SJCRH30 (cell line): ENCODE measurements at places on chromosomes 7 and 10.

- no peak for DNase-seq
These were observed 28.1 kb downstream of the STAMBPL1 start for GRCh38 chr10:88908194-88908593.

GRCh38 chr7:131948434-131949053, 392.1 kb upstream of the PODXL start:
- peak; percentile 49 for DNase-seq

- DNase-seq = no peak
These were observed 11.2 kb upstream of the JAZF1 start for GRCh38 chr7:28191751-28192150.

- no peak for DNase-seq
These were observed 2.3 kb upstream of the SMIM30 start for GRCh38 chr7:113120647-113121046.

- no peak for DNase-seq
These were observed 12.6 kb downstream of the PDAP1 start for GRCh38 chr7:99395616-99396327.

GRCh38 chr7:37853468-37853867, 5.1 kb downstream of the NME8 start:
- DNase-seq = peak; percentile 36

GRCh38 chr7:55132550-55132889, 113.7 kb downstream of the EGFR start:
- no peak for DNase-seq

GRCh38 chr7:155918720-155919390, 106.6 kb upstream of the SHH start:
- peak; percentile 15 for DNase-seq

DNA sequence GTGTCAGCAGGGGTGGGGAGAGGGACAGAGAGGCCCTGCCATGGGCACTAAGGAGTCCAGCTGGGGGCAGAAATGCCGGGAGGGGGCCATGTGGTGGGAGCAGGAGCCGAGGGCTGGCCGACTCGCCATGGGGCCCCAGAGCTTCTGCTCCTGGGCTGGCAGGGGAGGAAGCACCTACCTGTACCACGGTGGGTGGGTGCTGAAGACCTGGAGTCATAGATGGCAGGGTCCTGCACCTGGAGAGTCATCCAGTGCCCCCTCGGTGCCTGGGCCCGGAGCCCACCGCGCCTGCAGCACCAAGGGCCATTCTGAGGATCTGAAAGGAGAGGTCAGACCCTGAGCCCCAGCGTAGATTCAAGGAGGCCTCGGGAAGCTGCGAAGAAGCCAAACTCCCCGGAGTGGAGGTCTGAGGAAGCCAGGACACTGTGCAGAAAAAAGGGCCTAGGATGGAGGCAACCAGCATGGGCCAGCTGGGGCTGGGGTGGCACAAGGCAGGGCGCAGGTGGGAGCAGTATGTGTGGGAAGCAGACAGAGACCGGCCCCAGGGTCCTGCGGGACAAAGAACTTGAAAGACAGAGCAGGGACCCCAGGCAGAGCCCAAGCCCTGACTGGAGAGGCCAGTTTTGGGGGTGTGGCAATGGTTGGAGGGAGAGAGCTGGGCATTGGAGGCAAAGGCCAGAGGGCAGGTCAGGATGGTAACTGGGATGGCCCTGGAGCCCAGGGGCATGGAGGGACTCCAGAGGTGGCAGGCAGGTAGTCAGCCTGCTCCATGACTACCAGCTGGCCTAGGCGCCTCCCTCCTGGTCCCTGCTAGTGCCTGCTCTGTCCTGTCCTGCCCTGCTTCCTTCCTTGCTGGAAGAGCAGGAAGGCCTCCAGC, 26.7 kb upstream of the SMARCD3 start:
- DNase-seq = no peak

DNA sequence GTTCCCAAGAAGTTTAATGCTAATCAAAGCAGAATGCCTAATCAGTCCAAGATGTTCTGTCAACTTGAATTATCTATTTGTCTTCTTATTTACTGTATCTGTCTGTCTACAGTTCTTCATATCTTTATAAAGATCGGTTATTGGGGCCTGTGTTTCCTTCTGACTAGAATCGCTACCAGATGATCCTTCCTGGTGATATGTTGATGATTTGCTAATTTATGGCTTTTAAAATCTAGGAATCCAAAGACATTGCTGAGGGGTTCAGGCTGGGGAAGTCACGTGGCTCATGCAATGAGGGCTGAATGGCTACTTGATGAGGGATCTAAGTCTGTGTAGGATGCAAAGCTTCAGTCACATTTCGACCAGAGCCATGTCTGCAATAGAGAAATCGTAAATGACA, 536.3 kb downstream of the KCNMA1 start:
- no peak for DNase-seq

DNA sequence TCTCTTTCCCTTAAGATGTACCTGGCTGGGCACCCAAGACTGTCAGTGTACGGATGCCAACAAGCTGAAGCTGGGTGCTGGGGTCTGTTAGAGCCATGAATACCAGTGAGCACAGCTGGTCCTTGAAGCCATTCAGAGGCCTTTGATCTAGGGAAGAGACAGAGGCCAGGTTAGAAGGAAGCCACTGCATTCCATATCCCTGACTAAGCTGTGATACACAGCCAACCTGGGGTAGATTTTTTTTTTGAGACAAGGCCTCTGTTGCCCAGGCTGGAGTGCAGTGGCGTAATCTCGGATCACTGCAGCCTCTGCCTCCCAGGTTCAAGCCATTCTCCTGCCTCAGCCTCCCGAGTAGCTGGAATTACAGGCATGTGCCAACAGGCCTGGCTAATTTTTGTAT, 20.8 kb downstream of the ZDHHC16 start:
- no peak for DNase-seq

GRCh38 chr10:103781329-103782061, 73.9 kb downstream of the SH3PXD2A start:
- peak; percentile 33 for DNase-seq

GRCh38 chr7:121126801-121127534, 138.5 kb downstream of the CPED1 start:
- peak; percentile 45 for DNase-seq

DNA sequence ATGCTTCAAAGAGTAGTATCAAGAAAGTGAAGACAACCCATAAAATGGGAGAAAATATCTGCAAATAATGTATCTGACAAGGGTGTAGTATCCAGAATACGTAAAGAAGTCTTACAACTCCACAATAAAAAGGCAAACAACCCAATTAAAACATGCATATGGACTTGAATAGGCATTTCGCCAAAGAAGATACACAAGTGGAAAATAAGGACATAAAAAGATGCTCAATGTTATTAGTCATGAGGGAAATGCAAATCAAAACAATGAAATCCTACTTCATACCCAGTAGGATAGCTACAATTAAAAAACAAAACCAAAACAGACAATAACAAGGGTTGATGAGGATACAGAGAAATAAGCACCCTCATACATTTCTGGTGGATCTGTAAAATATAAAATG, 79.2 kb downstream of the NUDCD3 start:
- DNase-seq = no peak

DNA sequence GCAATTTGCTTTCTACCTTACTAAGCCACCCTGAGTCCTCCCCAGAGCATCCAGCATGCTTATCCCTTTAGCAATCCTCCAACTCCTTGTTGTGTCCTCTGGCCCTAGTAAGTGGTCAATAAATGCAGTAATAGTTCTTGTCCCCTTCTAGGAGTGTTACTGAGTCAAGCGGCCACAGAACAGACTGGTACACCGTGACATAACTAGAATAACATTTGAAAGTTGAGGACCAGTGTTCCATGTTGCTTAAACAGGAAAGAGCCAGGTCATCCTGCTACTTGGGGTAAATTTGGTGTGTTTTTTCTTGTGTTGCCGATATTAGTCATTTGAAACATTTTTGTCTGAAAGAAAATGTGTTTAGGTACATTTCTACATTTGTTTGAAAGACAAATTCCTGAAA, 4.8 kb upstream of the CDK6 start:
- no peak for DNase-seq

DNA sequence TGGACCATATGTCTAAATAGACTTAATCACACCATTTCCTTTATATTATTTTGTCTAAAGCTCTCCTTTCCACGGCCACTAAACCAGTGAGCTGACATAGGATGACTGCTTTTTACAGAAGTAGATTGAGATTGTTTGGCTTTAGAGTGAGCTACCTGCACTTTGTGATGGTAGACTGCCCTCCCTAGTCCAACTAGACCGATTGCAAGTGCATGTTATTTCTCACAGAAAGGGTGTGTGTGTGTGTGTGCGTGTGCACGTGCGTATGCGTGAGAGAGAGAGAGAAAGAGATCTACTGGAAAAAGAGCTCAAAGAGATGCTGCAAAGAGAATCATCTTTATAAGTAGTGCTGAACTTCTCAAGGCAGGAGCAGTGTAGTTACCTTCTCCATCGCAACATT, 60.7 kb downstream of the VCL start:
- DNase-seq = peak; percentile 24

DNA sequence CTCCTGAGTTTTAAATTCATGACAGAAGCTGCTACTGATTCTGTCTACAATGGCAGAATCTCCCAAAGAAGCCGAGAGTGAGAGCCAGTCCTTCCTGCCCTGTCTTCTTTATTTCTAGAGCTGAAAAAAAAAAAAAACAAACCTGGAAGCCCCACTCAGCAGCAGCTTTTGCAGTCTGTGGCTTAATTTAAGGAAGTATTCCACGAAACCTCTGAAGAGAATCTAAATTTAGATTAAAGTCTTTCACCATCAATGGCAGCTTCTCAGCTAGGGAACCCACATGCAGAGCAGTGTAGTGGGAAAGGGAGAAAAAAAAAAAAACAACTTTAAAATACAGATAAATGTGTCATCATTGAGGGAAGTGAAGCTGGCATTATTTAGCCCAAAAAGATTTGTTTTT, 23.4 kb downstream of the SMURF1 start:
- DNase-seq = no peak

DNA sequence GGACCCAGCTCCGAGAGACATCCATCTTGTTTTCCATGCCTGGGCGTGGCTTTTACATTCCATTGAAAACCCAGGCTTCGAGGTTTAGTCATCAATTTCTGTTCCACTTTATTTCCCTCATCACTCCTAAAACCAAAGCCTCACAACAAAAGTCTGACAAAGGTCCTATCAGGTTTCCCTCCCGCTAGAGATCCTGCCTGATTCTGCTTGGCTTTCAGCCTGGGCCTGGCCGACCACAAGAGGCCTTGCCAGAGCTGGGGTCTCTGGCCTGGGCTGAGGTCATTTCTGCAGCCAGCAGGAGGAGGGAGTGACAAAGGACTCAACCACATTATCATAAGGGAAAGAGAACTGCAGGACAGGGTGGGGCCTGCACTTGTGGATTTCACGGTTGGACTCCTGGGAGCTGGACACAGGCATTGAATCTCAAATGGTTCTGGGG, 167.0 kb downstream of the FANK1 start:
- DNase-seq = peak; percentile 83

DNA sequence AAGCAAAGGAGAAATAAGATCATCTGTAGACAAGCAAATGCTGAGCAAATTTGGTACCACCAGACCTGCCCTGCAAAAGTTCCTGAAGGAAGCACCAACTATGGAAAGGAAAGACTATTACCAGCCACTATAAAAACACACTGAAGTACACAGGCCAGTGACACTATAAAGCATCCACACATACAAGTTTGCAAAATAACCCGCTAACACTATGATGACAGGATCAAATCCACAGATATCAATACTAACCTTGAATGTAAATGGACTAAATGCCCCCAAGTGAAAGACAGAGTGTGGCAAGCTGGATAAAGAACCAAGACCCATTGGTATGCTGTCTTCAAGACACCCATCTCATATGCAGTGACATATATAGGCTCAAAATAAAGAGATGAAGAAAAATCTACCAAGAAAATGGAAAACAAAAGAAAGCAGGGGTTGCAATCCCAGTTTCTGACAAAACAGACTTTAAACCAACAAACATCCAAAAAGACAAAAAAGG, 18.2 kb upstream of the PDK4 start:
- no peak for DNase-seq
